ENCODE measurements at places on chromosomes 16 and 17. TPM values are rescaled to one million over a fixed set of nuclear protein-coding genes. Genes with fewer than 3 reads are reported as not detected.

The SLC6A2 gene
- total RNA-seq, result not detected

The CA5A gene
- not detected for total RNA-seq

The PEMT gene
- total RNA-seq, result 14.6 TPM

The KRTAP1-1 gene
- total RNA-seq, result not detected

The LPO gene
- total RNA-seq, result not detected

The PLXDC1 gene
- 6.3 TPM for total RNA-seq

The JUP gene
- 1.5 TPM for total RNA-seq

The CCDC78 gene
- total RNA-seq, result 9.6 TPM

The DOC2B gene
- total RNA-seq, result not detected

The CCDC154 gene
- total RNA-seq, result 6.5 TPM

The CACNG1 gene
- total RNA-seq, result not detected

The MT4 gene
- not detected for total RNA-seq

The TUBB3 gene
- 0.93 TPM for total RNA-seq

DNA sequence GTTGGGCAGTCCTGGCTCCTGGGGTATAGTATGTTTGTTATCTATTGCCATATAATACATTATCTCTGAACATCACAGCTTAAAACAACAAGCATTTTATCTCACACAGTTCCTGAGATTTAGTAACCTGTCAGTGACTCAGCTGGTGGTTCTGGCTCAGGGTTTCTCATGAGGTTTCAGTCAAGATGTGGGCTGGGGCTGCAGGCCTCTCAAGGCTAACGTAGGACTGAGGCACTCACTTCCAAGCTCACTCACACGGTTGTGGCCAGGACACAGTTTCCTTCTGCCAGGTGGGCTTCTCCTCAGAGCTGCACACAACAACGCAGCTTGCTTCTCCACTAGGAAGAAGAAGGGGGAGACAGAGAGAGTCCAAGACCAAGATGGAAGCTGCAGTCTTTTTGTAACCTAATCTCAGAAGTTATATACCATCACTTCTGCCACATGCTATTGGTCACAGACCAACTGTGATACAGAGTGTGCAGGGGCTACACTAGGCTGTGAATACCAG lies 10.3 kb upstream of the MED13 start:
- no peak for DNase-seq

DNA sequence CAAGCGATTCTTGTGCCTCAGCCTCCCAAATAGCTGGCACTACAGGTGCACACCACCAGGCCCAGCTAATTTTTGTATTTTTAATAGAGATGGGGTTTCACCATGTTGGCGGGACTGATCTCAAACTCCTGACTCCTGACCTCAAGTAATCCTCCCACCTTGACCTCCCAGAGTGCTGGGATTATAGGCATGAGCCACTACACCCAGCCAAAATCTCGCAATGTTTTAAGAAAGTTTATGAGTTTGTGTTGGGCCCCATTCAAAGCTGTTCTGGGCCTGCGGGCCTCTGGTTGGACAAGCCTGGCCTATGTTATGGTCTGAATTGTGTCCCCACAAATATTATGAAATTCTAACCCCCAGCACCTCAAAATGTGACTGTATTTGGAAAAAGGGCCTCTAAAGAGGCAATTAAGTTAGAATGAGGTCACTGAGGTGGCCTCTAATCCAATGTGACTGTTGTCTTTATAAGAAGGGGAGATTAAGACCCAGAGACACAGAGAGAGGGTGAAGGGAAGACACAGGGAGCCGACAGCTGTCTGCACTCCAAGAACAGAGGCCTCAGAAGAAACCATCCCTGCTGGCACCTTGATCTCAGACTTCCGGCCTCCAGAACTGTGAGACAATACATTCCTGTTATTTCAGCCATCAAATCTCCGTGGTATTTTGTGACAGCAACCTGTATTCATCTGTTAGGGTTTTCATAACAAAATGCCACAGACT lies 469.9 kb downstream of the HS3ST4 start:
- no peak for DNase-seq

DNA sequence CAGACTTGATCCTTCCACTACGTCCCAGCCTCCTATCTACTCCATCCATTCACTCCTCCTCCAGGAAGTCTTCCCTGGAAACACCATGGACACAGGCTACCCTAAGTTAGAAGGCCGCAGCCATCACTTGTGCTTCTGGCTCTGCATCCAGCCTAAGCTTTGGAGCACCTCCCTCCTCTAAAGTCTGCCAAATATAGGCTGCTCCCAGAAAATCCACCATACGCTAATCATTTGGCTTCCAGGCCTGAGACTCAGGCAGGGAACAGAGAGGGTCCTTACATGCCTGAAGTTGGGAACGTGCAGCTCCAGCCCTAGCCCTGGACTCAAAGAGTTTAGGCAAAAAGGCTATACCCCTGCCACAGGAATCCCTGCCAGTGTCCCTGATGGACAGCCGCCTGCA lies 6.7 kb downstream of the PCGF2 start:
- DNase-seq, result no peak

- DNase-seq, result peak; percentile 43
These were observed 21.4 kb upstream of the CHMP6 start for GRCh38 chr17:80970044-80970761.

DNA sequence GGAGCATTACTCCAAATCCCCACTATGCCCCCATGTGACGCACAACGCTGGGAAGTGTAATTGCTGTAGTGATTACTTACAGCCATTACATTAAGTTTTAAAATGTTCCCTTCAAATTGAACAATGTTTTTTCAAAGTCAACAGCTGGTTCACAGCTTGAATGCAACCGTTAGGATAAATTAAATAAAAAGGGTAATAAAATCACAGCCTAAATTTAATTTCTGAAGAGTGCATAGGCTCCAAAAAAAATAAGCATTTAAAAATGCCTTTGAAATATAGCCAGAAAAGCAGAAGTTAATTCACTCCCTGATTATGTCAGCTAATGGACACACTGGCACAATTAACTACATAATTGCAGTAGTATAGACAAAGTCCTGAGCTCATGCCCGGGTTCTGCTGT lies 50.5 kb upstream of the KDM8 start:
- no peak for DNase-seq

GRCh38 chr17:71363661-71364060 lies 757.2 kb upstream of the SOX9 start:
- no peak for DNase-seq

- no peak for DNase-seq
These were observed 25.3 kb upstream of the BRD7 start for GRCh38 chr16:50393858-50394802.

GRCh38 chr16:17371299-17371698 lies 99.5 kb downstream of the XYLT1 start:
- DNase-seq, result no peak

GRCh38 chr16:84754353-84754856 lies 54.6 kb downstream of the USP10 start:
- DNase-seq, result peak; percentile 56

DNA sequence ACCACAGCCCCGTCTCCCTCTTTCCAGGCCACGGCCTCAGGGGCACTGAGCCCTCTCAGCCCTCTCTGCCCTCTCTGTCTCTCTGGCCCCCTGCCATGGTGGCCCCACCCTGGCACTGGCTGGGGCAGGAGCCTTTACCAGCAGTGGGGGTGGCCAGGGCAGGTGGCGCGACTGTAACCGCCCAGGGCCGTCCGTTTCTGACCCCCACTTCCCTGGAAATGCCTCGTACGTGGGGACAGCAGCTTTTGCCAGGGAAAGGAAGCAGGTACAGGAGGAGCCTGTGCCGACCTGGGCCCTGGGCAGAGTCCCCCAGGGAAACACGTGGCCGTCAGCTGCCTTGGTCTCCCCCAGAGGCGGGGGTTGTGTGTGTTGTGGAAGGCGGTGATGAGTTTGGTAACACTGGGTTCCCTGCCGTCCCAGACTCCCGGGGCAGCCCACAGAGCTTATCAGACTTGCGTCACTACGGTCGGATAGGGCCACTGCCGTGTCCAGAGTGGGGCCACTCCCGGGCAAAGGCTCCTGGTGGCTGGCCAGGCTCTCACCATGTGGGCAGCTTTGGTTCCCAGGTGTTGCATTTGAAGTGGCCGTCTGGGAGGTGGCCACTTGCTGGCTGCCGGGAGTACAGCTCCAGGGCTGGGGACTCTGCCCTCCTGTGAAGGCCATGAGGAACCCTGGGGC lies 249.3 kb upstream of the CIBAR2 start:
- DNase-seq, result no peak

- DNase-seq, result no peak
These were observed 572 bp downstream of the PSMB6 start for GRCh38 chr17:4796552-4796920.

DNA sequence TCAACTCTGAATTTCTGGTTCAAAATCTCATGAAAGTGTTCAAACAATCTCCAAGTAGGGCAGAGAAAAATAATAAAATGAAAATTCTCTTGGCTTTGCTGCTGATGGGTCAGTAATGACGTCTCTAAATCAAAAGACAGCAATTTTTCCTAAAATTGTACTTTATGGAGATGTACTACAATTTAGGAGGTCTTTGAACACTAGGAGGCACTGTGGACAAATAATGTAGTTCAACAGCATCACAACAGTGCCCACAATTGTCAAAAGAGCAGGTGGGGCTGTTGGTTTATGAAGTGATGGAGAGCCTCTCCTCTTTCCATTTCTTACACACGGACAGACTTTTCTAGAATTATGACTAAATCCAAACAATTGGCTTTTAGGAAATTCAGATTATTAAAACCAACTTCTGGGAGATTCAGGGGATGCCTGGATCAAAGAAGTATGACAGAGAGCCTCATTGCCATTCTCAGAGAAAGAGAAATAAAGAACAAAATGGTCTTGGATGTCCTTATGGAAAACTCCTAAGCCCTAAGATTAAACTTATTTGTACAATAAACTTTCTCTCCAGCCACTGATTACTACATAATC lies 23.8 kb downstream of the EZH1 start:
- peak; percentile 17 for DNase-seq

GRCh38 chr17:38395090-38395489 lies 33.2 kb upstream of the ARHGAP23 start:
- no peak for DNase-seq

- DNase-seq, result no peak
These were observed 2.7 kb upstream of the CUEDC1 start for GRCh38 chr17:57957886-57958285.

DNA sequence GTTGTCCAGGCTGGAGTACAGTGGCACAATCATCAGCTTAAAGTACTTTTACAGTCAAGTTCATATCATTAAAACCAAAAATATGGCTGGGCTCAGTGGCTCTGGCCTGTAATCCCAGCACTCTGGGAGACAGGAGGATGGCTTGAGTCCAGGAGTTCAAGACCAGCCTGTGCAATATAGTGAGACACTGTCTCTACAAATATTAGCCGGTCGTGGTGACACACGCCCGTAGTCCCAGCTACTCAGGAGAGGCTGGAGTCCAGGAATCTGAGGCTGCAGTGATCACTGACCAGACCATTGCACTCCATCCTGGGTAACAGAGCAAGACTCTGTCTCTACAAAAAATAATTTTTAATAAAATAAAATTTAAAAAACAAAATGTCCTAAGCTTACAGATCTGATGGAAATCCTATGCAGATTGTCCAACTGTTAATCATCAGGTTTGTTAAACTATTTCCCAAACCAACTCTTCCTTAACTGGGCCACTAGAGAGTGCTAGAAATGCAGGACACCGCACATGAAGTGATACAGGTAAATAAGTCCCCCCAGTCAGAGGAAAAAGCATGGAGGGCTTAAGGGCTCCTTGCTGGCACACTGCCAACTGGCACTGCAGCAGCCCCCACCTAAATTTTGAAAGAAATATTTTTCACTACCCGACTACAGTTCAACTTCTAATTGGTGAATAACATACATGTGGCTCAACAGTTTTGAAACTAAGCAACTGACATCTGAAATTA lies 2.8 kb downstream of the USP22 start:
- DNase-seq, result no peak

DNA sequence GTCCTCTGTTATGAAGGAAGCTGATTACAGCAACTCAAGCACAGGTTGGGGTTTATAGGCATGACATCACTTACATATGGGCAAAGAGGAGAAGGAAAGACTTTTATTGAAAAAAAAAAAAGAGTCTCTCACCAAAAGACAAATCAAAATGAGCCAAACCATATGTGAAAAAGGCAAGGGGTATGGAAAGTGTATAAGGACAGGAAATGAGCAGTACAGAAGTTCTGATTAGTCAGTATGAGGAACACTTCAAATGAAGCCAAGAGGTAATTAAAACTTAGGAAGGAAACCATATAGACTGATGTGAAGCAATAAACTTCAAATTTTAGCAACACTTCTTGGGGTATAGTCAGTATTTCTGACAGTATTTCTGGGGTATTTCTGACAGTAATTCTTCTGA lies 1372.6 kb downstream of the CDH11 start:
- no peak for DNase-seq

GRCh38 chr17:6381526-6382465 lies 53.1 kb downstream of the AIPL1 start:
- no peak for DNase-seq

DNA sequence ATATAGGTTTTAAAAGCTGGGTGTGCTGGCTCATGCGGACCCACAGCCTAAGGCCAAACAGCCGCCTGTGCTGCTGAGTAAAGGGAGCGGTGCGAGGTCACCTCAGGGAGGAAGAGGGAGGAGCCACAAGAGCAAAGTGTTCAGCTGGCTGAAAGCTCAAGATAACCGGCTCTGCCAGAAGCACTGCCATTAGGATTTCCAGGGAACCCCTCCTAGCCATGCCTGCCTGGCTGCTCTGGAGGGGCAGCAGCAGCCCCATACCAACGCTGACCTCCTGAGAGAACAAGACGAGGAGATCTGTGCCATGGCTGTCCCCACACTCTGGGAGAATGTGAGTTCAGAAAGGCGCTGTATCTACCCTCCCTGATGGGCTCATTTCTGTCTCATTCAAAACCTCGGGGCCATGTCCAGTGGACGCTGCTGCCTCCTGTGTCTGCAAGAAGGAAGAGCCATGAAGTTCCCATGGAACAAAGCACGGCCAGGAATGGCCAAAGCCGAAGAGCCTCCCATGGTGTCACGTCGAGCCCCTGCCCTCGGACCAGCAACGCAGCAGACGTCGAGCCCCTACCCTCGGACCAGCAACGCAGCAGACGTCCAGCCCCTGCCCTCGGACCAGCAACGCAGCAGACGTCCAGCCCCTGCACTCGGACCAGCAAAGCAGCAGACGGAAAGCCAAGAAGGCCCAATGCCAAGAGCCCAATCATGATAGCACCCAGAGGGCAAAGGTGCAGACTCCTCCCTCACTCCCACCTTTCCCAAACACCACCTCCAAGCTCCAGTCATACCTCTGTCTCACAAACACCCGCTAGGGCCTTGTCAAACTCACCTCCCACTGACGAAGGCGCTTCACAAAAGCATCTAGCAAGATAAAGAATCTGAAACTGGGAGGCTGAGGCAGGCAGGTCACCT lies 107.0 kb downstream of the ANKRD11 start:
- DNase-seq, result no peak

GRCh38 chr16:81918927-81919326 lies 92.3 kb downstream of the SDR42E1 start:
- no peak for DNase-seq

DNA sequence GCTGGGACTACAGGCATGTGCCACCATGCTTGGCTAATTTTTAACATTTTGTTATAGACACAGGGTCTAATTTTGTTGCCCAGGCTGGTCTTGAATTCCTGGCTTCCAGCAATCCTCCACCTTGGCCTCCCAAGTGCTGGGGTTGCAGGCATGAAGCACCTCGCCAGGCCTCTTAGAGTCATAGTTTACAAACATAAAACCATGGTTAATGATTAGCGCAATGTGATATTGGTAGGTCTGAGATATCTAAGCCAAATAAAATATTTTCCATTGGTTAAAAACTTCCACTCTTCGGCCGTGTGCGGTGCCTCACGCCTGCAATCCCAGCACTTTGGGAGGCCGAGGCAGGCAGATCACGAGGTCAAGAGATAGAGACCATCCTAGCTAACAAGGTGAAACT lies 16.6 kb downstream of the TXNDC11 start:
- no peak for DNase-seq

GRCh38 chr16:69921127-69921526 lies 30.0 kb upstream of the CLEC18A start:
- DNase-seq, result no peak

Measured in T-cell (primary cell).